ENCODE measurements at places on chromosomes 16 and 17.

- DNase-seq, result no peak
Observed at GRCh38 chr16:10141671-10142070, 40.6 kb downstream of the GRIN2A start.

DNA sequence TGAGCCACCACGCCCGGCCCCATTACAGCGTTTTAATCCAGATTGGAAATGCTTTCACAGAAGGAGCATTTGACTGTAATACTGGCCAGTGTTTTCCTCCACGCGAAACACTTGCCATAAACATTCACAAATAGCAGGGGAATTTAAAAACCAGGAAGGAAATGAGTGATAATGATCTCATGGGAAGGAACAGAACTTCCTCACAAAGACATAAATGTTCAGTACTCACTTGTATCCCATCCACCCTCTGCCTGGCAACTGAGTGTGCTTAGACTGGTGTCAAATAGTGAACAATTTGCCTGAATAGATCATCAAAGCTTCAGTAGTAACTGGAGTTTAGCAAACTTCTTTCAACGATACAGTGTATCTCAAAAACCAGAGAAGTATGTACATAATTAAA, 54.1 kb downstream of the PSMD12 start:
- DNase-seq, result no peak

DNA sequence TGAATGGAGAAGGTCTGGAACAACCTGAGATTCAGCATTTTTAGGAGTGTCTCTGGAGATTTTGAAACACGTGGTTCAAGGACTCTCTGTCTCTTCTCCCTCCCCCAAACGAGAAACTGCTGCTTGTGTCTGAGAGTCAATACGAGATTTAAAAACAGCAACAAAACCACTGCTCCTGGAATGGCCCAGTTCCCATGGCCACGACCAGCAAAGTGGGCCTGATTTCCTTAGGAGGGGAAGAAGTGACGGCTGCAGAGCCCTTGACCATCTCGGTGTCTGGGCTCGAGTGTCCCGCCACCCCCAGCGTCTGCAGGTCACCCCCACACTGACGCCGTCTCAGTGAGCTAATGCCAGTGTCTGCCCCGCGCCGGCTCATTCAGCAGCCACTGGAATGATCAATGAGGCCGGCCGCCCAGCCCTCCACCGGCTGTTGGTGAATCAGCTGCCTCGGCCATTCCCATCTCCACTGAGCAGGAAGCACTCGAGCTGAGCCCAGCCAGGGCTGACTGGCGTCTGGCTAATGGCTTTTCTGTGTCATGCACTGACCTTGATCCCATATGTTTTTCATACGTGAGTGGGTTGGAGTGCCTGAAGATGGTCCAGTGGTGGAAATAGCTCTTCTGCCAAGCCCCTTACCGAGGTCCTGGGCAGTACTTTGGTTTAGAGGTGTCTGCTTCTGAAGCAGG, 151.8 kb downstream of the PITPNC1 start:
- DNase-seq, result peak; percentile 82

GRCh38 chr17:39774047-39774446, 36.3 kb downstream of the GRB7 start:
- DNase-seq, result no peak

GRCh38 chr16:72894293-72895151, 153.4 kb downstream of the ZFHX3 start:
- no peak for DNase-seq

DNA sequence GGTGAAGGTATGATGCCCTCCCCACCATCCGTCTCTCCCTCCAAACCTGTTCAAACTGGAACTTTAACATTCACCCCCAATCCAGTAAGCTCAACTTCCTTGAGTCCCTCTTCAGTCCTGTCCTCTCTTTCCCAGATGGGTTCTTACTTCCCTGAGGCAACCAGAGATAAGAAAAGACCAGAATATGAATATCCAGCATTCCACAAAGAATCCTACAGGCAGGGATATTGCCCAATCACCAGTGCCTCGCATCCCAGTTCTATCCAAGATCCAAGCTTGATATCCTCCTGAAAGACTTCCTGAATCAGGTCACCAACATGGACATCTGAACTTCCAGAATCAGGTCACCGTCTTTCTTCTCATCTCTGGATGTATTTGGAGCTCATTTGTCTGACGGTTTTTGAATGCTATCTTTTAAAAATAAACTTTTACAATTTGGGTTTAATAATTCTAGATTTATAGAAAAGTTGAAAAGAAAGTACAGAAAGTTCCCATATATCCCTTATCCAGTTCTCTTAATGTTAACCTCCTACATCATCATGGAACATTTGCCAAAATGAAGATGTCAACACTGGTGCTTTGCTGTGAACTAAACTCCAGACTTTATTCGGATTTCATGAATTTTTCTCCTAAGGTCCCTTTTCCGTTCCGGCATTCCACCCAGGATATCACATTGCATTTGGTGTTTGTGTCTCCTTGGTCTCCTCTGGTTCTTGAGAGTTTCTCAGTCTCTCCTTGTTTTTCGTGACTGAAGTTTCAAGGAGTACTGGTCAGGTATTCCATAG, 13.7 kb upstream of the COL1A1 start:
- no peak for DNase-seq

GRCh38 chr17:80353718-80354275, 61.2 kb upstream of the ENDOV start:
- no peak for DNase-seq

DNA sequence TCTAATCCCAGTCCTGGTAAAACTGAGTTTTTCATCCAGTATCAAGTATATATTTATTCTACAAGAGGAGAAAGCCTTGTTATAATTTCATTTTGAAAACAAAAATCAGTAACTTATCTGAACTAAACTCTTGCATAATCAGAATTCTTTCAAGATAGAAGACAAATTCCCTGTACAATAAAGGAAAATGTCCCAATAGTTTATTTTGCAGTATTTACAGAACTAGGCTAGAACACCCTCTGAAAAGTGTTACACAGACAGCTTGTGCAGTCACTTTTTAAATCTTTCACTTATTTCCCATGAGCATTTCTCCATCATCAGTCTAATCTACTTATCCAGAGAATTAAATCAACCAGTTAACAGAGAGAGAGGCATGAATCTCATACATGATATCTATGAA, 48.5 kb downstream of the SPOP start:
- peak; percentile 18 for DNase-seq

DNA sequence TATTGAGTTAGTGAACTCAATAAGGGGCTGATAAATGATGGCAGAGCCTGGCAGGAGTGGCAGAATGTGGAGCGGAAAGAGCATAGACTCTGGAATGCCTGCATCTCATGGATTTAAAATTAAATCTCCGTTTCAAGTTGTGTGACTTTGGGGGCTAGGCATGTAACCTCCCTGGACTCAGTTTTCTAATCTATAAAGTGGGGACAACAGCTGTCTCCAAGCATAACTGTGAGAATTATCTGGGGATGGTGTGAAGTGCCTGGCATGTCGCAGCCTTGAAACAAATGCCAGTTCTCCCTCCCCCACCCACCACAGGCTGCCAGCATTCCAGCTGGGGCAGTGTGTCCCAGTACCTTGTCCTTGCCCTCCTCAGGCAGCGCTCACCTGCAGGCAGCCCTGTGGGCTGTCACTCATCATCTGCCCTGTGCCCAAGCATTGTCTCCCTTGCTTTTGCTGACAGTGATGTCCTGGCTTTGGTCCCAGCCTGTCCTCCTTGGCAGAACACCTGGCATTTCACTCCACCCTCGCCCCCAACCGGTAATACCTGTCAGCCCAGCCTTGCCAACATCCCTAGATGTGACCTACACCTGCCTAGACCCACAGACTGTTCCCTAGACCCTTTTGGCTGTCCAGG, 129.6 kb downstream of the MRM1 start:
- no peak for DNase-seq

GRCh38 chr16:77385481-77385880, 49.4 kb downstream of the ADAMTS18 start:
- DNase-seq, result no peak

- DNase-seq, result peak; percentile 55
Observed at GRCh38 chr16:20774703-20775362, 11.0 kb downstream of the ACSM3 start.

GRCh38 chr16:10514369-10515055, 65.9 kb downstream of the EMP2 start:
- peak; percentile 38 for DNase-seq

- no peak for DNase-seq
Observed at GRCh38 chr17:14732211-14732610, 431.3 kb downstream of the HS3ST3B1 start.

- no peak for DNase-seq
Observed at GRCh38 chr16:89437251-89437987, 52.9 kb downstream of the ANKRD11 start.

- DNase-seq, result no peak
Observed at GRCh38 chr16:29849505-29849904, 13.5 kb downstream of the CDIPT start.

- DNase-seq, result no peak
Observed at GRCh38 chr16:67708368-67708771, 10.7 kb downstream of the GFOD2 start.

GRCh38 chr17:50176559-50177357, 11.0 kb downstream of the SGCA start:
- DNase-seq, result no peak

- DNase-seq, result no peak
Observed at GRCh38 chr16:84132527-84133285, 12.3 kb downstream of the HSDL1 start.
